Esophagus squamous epithelium (tissue), 5 donors: ENCODE measurements at places on chromosomes 1 and 21.

- DNase-seq: no peak
These were observed 26.8 kb upstream of the PROX1 start for GRCh38 chr1:213960963-213961362.

DNA sequence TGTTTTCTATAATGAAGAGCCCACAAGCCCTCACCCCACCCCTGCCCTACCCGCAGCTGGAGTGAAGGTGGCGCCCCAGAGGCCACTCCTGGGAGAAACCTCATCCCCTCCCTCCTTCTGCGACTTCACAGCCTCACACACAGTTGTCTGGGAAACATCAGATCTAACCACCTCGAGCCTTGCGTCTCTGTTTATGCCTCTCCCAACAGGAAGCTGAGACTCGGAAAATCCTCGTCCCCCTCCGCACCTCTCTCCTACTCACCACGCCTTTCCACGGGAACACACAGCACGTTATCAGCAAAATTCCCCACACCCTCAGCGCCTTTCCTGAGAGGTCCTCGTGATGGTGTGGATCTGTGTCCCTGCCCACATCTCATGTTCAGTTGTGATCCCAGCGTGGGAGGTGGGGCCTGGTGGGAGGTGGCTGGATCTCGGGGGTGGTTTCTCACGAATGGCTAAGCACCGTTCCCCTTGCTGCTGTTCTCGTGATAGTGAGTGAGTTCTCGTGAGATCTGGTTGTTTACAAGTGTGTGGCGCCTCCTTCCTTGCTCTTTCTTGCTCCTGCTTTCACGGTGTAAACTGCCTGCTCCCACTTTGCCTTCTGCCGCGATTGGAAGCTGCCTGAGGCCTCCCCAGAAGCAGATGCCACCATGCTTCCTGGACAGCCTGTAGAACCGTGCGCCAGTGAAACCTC is 190.6 kb downstream of the KIF26B start:
- DNase-seq: no peak

DNA sequence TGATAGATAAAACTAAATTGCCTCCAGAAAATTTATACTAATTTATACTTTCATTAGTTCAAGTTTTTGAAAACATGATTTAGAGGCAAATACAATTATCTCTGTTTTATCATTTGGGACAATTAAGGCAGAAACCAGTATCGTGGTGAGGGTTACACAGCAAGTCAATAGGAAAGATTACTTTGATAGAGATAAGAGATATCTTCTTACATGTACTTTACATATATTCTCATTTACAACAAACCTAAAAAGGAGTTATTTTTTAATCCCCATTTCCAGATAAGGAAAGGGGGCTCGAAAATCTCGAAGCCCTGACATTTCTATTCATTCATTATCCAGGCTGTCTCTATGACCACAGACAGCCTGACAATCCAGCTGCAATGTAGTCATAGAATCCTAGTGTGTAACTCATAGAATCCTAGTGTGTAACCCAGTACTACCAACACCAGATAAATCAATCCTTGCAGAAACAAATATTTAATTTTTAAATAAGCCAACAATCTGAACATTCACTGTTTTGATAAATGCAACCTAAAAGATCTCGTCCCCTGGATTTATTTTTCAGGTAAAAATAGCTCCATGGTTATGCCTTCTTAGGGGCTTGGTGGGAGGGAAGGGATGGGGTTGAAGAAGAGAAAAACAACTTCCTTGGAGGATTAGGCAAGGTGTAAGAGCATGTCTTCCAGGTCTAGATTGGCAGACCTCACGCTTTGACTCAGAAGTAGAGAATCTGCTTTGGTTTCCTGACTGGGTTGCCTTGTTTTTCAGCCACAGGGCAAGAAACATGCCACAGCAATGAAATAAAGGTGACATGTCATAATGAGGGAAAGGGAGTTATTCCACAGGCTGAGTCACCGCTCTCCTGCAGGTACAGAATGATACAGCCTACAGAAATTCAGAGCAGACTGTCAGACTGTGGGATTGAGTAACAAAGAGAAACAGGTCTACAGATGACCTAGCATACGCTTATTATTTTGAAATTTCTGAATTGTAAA is 45.6 kb downstream of the IRF2BP2 start:
- no peak for DNase-seq

GRCh38 chr1:5651964-5652821 is 340.0 kb downstream of the NPHP4 start:
- no peak for DNase-seq

GRCh38 chr1:67705735-67706453 is 20.9 kb downstream of the GADD45A start:
- DNase-seq: no peak

DNA sequence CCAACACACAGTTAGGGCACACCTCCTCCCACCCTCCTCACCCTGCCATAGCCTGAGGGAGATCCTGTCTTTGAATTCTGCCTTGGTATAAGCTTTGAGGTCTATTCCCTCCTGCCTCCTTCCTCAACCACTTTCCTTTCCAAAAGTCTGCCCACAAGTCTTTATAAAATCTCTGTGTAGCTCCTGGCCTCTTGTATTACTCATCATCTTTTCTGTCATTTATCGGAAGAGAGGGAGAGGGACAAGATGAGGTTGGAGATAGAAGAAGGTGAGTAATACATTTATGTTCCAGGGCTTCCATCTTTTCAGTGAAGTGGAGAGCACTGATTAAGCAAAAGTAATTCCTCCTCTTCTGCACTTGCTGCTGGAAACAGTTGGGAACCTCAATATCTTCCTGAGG is 30.5 kb upstream of the EFCAB14 start:
- DNase-seq: no peak

DNA sequence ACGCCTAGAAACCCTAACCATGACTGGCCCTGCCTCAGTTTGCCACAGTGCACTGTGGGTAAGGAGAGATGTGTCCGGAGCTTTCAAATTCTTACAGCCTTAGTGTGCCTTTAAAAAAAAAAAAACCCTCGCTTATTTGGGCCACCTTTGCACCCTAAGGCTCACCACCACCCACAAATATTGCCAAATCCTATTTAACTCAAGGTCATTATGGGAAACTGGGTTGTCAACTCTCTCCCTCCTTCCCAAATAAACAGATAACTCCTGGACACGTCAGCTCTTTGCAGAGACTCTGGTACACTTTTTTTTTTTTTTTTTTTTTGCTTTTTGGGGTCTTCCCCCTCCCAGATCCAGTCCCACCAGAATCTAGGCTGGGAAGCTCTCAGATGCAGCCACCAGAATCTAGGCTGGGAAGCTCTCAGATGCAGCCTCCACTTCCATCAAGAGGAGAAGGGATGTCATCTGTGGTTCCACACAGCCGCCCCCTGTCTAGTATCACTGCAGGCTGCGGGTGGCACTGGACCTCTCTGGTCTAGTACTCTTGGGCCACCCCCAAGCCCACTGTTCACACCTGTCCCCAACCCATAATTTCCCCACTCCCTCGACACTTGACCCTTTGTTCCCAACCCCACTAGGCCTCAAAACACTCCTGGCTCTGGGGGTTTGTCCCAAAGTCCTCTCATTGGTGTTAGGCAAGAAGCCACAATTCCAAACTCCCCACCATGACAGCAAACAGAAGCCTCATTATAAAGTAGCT is 3.4 kb downstream of the DHRS3 start:
- no peak for DNase-seq

- DNase-seq: no peak
These were observed 7.1 kb upstream of the SDC3 start for GRCh38 chr1:30915491-30916230.

DNA sequence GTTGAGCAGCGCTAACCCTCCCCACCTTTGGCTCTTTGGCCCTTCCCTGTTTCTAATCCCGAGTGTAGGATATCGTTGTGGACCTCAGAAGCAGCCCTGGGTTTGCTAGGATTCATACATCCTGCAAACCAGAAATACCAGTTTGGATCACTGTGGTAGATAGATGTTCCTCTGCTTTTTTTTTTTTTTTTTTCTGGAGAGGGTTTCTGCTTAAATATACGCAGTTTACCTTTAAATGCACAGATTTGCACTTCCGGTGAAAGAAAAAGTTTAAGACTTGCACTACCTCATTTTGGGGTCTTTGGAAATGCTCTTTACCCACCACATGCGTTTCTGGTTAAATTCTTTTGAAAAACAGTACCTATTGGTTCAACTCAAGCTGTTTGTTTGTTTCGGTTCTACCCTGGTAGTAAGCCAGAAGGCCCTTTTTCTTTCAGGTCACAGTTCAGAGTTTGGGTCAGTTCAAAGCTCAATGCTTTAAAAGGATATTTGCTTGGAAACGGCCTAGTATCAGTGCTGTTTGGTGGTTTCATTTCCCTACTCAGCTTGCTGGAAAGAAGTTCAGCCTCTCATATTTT is 908 bp downstream of the DDI2 start:
- DNase-seq: no peak

GRCh38 chr1:59146651-59147358 is 150.1 kb upstream of the FGGY start:
- no peak for DNase-seq
